ENCODE measurements at places on chromosomes 7 and 10. TPM values are rescaled to one million over a fixed set of nuclear protein-coding genes. Genes with fewer than 3 reads are reported as not detected.

- DNase-seq = no peak
Observed at GRCh38 chr10:125231116-125231812, 70.9 kb upstream of the CTBP2 start.

- no peak for DNase-seq
Observed at GRCh38 chr7:50047716-50048115, 45.3 kb downstream of the ZPBP start.

DNA sequence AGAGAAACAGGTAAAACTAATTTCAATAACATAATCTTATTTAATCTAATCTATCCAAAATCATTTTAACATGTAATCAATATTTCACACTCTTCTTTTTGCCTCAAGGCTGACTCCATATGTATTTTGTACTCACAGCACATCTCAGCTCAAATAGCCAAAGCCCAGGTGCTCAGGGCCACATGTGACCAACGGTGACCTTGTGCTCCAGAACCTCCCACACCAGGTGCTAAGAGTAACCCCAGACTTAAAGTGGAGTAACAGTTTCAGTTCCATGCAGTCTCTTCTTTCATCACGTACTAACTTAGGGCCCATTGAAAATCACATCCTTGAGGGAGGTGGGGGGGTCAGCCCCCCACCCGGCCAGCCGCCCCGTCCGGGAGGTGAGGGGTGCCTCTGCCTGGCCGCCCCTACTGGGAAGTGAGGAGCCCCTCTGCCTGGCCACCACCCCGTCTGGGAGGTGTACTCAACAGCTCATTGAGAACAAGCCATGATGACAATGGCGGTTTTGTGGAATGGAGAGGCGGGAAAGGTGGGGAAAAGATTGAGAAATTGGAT is 47.3 kb downstream of the NCAPG2 start:
- DNase-seq = no peak

- no peak for DNase-seq
Observed at GRCh38 chr7:28754027-28754426, 204.1 kb downstream of the TRIL start.

IGFBP3 gene
- 83.7 TPM for polyA plus RNA-seq

DNA sequence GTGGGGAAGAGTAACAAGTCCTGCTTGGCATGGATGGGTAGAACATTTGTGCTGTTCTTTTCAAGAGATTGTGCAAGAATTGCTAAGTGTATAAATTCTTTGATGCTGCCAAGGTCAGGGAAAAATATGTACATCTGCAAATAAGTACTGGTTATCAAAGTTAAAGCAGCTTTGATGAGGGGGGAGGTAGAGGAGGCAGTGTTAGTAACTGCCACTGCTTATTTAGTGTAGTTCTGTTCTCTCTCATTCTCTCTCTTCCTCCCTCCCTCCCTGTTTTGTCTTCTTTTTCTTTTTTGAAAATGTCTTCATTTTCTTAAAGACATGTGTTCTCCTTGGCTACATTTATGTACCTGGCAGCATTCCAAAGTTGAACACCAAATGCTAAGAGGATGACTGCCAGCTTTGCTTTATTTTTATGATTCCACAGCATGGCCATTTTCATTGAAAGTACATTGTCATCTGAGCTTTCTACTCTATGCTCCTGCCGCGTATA is 18.6 kb downstream of the CACNB2 start:
- DNase-seq = no peak

DNA sequence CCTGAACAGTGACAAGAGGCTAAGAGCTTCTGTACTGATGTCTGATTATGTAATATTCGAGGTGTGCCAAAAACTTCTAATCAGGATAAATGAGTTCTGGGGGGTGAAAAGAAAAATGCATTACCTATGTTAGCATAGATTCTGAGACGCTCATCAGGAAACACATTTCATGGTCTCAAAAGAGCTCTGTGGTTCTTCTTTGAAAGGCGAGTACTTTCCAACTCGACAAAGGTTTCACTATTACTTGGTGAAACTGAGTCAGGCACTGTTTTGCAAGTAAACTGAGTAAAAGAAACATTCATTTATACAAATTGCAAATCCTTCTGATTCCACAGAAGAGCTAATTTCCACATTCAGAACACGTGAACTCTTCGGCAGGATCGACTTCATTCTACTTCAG is 523.2 kb downstream of the GATA3 start:
- no peak for DNase-seq

DNA sequence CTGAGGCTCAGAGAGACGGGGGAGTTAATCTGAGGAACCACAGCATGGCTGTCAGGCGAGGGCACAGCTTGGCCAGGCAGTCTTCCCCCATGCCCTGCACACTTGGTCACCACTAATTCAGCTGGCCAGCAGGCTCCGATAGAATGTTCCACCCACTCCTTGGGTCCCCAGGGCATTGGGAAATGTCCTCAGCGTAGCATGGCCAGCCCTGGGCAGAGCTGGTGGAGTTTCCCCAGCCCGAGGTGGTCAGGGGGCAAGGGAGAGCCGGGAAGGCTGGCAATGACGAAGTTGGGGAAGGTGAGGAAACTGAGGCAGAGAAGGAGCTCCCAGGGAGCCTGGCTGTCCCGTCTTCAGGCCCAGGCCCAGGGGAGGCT is 12.1 kb upstream of the GRIFIN start:
- DNase-seq = no peak

HKDC1 gene
- 19.3 TPM for polyA plus RNA-seq

UTF1 gene
- polyA plus RNA-seq = not detected

GRCh38 chr10:118042827-118043242 is 3.9 kb downstream of the RAB11FIP2 start:
- DNase-seq = no peak

DNA sequence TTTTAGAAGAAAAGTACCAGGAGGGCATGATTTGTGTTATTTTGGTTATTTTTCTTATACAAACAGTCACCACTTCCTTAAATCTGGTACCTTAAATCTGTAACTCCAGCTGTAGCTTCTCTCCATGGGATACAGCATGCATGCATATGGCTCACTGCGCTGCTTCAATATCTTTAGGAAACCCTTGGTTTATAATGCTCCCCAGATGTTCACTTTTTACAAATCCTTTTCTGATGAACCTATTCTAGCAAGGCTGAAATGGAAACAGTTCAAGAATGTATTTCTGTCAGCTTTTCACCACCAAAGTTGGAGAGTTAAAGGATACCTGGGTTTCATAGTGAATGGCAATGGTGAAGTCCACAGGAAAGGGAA is 50.9 kb downstream of the LAMB4 start:
- no peak for DNase-seq

IL2RA gene
- polyA plus RNA-seq = not detected

CABCOCO1 gene
- 1.9 TPM for polyA plus RNA-seq

ANKRD7 gene
- 3.4 TPM for polyA plus RNA-seq

MYO3A gene
- polyA plus RNA-seq = 9.7 TPM

TYSND1 gene
- polyA plus RNA-seq = 13.1 TPM

DNA sequence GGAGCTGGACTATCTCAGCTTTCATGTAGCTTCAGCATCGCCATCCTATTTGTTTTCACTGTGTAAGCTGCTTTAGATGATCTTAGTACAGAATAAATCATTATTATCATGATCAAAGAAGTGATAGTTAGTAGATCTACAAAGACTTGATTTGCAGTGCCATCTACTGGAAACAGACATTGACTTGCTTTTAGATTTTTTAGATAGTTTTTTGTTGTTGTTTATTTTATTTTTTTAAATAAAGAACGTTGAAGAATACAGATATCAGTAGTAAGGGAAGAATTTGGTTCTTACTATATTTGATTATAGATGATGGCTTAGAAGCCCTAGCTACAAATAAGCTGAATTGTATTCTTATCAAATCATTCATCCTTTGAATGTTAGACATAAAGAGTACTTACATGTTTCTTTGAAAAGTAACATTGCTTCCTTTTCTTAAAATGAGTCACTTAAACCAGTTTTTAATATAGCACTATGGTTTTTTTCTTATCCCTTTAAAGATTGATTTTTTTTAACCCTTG is 6.3 kb upstream of the SFMBT2 start:
- no peak for DNase-seq

BBS9 gene
- polyA plus RNA-seq = 17.5 TPM

GRCh38 chr7:157597562-157597961 is 260.8 kb downstream of the DNAJB6 start:
- DNase-seq = no peak

DNA sequence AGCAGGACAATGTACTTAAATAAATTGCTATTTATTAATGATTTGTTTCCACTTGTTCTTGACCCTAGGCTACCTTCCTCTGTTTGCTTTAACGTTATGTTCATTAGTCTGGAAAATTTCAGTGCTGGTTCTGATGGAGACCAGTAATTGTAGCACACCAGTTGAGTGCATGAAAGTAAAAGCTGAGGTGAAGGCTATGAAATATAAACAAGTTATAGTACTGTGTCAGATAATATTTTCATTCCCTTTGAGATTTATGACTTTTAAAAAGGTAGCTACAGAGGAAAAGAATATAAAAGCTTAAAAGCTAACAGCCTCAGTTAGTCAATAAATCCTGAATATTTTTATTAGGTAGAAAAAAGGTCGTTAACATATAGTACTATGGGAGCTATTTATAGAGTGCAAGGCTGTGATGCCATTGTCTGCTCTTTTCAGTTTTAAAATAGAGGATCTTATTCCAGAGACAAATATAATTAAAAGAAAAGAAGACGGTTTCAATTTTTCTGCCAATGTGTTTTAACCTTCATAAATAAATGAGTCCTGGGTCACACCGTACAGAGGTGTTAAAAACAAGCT is 351.8 kb upstream of the ETV1 start:
- DNase-seq = no peak

CDK14 gene
- polyA plus RNA-seq = 29.1 TPM

GRCh38 chr7:17500736-17501135 is 202.3 kb downstream of the AHR start:
- no peak for DNase-seq

- DNase-seq = no peak
Observed at GRCh38 chr7:30446266-30446665, 32.3 kb downstream of the NOD1 start.

ANKRD22 gene
- polyA plus RNA-seq = 0.29 TPM

DNA sequence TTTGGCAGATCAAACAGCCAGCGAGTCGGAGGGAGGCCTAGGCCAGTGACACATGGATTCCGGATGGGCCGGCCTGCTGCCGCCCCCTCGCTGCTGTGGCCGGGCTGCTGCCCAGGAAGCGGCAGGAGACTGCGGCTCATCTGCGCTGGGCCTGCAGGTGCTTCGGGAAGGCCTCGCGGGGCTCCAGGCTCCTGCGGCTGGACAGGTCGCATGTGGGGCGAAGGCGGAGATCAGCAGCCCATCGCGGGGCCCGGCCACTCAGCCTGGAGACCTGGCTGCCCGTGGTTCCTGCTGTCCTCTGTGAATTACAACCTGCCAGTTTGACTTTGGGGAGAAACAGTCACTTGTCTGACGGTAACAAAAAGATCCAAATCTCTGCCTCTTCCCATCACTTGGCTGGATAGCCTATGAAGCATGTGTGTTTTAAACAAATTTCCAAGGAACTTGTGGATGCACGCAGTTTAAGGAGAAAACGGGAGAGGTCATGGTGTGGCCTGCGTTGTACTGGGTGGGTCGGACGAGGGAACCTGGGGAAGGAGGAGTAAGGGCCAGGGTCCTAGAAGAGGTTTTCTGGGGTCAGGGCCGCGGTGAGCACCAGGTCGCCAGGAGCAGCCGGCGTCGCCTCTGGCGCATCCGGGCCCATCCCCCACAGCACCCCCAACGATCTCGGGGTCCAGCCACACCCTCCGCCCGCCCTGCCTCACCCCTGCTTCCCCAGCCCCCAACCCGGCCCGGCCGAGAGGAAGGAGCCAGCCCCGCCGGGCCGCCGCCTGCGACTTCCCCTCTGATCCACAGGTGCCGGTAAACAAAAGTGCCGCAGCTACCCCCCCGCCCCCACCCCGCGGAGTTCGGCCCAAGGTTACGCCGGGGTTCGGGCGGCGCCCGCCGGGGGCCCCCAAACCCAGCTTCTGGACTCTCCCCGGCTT is 1.6 kb downstream of the SPOCK2 start:
- no peak for DNase-seq

DNA sequence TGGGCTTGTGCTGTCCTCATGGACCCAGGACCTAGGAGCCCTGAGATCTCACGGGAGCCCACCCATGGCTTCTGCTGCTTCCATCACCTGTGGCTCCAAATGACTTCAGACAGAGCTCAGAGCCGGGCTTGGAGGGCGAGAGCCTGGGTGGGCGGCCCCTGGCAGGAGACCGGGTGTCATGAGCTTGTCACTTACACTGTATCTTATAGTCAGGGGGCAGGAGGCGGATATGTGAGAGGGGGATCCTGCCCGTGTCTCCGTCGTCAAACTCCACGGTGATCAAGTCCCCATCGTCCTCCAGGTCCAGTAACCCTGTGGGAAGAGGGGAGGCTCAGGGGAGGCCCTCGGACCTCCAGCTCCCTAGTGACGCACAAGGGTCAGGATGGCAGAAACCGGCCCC is 33.0 kb downstream of the SLC29A4 start:
- no peak for DNase-seq

- DNase-seq = peak; percentile 80
Observed at GRCh38 chr7:148535217-148535616, 55.3 kb upstream of the C7orf33 start.

DNA sequence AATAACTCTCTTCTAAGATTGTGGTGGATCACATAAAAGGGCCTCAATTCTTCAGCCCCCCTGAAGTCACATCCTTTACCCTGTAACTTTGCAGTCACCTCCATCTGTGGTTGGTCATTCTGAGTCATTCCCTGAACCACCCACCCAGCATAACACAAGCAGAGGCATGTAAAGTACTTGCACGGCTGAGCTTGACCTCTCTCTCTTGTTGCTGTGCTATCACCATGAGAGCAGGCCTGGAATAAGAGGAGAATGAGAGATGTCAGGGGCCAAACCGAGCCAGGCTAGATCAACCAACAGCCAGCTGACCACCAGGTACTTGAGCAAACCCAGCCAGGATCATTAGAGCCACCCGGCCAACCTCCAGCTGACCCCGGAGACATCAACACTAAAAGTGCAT is 13.5 kb upstream of the STK17A start:
- no peak for DNase-seq

OPN1SW gene
- 1.4 TPM for polyA plus RNA-seq

GRCh38 chr10:75107756-75108683 is 3.4 kb upstream of the SAMD8 start:
- no peak for DNase-seq

DNA sequence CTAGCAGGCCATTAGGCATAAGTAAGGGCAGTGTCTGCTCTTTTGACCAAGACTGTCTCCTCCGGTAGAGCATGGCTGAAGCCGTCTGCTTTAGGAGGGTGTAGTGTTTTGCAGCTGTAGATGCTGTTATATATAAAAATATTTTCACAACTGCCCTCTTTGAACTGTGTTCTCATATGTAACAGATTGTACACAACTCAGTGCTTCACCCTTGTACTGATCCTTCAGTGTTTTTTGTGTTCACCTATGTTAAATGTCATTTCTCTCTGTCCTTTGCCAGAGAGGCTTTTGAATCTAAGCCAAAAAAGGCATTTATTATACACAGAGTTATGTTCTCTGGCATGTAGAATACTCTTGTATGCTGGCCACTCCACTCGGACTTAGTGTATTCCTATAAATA is 135.5 kb downstream of the BICC1 start:
- DNase-seq = no peak

DNA sequence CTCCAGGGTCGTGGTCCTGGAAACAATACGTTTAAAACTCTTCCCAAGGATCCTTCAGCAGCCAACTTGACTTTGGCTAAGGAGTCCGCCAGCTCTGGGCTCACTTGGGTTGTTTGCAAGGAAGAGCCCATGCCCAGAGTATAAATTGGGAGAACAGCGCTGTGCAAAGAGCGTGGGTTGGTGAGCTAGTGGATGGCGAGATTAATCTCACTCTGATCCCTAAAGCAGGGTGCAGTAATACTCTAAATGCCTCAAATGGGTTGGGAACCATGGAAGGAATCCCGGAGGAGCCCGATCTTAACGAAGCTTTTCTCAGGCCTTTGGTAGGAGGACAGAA is 495 bp upstream of the SDHAF3 start:
- DNase-seq = no peak

ERV3-1 gene
- 48.8 TPM for polyA plus RNA-seq
